ENCODE measurements at places on chromosomes 5 and 9.
A peak's percentile ranks its signal among the peaks of the same experiment; 100 is the strongest.

DNA sequence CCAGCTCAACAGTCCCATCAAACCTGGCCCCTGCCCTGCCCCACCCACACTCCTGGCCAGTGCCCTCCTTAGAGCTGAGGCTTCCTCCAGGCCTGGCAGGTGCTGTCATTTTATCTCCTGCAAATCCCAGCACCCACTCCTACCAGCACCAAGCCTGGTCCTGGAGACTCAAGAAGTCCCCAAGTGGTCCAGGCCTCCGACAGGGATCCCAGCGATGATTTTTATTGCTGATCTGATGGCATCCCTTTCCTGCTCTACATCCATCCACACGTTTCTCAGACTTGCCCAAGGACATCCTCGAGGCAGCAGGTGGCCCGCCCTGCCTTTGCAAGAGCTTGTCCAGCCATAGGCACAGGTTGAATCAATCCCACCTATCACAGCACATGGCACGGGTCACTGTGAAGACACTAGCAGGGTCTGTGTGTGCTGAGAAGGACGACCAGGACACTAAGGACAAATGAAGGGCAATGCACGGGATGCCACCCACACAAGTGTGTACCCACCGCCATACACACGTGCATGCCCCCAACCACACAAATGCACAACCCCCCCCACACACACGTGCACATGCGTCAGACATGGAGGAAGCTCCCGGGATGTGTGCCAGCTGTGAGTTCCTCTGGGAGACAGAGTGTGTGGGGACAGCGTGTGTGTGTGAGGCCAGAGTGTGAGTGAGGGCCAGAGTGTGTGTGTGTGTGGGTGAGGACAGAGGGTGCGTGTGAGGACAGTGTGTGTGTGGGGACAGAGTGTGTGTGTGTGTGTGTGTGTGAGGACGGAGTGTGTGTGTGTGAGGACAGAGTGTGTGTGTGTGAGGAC, 62.4 kb upstream of the UBAC1 start:
- H3K4me1 ChIP-seq = peaks cover 10% of the 10 kb centered on the region
- no peak for DNase-seq
- H3K4me3 ChIP-seq = no peak overlapping the region

DNA sequence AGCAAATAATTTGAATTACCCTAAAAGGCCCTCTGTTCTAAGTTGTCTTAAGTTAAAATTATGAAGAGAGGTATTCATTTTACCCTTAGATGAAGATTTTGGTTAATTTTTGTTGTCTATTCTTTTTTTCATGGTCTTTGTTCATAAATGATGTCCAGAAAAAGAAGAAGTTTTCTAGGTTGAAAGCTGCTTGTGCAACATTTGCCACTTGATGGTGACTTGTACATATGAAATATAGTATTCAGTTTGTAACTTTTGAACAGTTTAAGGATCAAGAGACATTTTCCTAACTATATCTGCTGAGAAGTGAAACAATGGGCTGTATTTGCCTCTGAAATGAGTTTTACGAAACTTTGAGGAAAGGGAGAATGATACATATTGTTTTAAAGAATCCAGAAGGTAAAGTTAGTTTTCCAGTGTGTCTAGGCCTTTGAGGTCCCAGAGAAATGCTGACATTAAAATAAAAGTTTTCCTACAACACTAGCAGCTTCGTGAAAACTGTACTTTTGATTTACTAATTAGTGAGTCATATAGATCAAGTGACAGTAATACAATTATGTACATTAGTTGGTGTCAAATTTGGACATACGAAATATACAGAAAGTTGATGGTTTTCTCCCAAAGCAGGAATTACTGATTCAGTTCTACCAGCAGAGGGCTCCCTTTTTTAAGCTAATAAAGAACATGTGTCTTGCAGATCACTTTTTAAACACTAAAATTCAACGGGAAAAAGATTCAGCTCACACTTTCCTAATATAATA, 70.5 kb downstream of the PIK3R1 start:
- H3K27me3 ChIP-seq = no peaks in the 10 kb centered on the region
- no peak for DNase-seq
- peaks cover 43% of the 10 kb centered on the region for H3K4me1 ChIP-seq
- H3K36me3 ChIP-seq = peaks cover 36% of the 10 kb centered on the region
- H3K27ac ChIP-seq = peak overlapping the region; percentile 91
- H3K4me3 ChIP-seq = no peak overlapping the region

DNA sequence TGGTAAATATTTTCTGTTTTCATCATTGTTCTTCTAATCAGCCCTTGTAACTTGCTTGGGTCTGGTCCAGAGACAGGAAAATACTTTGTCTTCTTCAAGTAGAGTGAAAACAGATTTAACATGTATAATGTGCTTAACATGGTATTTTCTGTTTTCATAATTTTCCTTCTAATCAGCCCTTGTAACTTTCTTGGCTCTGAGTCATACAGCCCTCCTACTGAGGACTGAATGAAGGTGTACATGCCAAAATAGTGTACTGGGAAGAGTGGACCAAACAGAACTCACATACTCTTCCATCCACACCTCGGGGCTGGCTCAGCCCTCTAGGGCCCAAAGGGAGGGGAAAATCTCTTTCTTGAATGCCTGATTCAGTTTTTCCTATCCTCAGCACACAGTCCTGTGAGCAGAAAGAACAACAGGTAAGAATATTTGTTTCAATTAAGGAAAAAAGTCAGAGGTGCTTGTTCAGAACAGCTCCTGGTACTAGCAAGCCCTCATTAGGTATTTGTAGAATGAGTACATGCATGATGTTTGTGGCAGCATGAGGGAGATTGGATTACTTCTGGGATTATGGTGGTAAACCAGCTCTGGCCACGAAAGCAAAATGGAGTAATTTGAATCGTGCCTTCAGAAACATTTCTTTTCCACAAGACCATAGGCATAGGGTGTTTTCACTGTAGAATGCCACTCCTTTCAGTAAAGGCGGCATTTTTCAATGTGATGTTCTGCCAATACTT, 24.2 kb upstream of the MACIR start:
- H3K36me3 ChIP-seq = no peaks in the 10 kb centered on the region
- no peak overlapping the region for H3K4me3 ChIP-seq
- no peaks in the 10 kb centered on the region for H3K27me3 ChIP-seq
- H3K27ac ChIP-seq = no peak overlapping the region

DNA sequence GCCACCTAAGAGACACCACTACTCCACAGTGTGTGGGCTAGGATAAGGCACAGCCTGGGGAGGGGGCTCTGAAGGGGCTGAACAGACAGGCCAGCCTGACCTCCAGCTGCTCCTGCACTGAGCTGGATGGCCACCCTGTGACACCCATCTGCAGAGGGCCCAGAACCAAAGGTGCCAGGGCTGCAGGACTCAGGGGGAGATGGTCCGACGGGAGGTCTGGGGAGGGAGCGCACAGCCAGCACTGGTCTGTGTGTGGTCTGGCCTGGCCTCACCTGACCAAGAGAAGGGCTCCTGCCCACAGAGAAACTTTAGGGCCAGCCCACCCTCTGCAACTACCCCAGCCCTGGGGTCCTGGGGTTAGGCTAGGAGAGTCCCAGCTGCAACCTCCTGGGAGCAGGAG, 789 bp downstream of the LTC4S start:
- peak overlapping the region; percentile 75 for H3K4me3 ChIP-seq
- no peak for DNase-seq
- peaks cover 25% of the 10 kb centered on the region for H3K36me3 ChIP-seq

- H3K4me1 ChIP-seq = peaks cover 4% of the 10 kb centered on the region
- no peak for DNase-seq
- no peaks in the 10 kb centered on the region for H3K27me3 ChIP-seq
- H3K27ac ChIP-seq = no peak overlapping the region
Observed at GRCh38 chr9:83336706-83337105, 201.5 kb downstream of the FRMD3 start.

DNA sequence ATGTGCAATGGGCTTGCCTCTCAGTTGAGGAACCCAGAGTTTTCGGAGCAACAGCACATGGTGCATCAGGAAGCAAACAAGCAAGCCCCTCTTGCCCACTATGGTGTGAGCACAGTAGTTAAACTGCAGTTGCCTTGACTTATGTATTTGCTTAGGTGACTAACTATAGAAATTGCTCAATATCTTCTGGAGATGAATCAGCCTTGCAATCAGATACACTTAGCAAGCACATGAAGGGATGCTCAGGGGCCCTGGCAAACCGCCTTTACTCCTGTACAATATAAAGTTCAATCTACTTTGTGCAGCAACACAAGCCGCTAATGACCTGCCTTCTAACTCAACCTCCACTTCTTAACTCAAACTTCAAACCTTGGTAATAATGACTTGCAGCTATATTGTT, 581.7 kb upstream of the RIOK2 start:
- no peaks in the 10 kb centered on the region for H3K36me3 ChIP-seq
- no peak overlapping the region for H3K4me3 ChIP-seq
- H3K4me1 ChIP-seq = no peaks in the 10 kb centered on the region
- H3K27me3 ChIP-seq = no peaks in the 10 kb centered on the region

DNA sequence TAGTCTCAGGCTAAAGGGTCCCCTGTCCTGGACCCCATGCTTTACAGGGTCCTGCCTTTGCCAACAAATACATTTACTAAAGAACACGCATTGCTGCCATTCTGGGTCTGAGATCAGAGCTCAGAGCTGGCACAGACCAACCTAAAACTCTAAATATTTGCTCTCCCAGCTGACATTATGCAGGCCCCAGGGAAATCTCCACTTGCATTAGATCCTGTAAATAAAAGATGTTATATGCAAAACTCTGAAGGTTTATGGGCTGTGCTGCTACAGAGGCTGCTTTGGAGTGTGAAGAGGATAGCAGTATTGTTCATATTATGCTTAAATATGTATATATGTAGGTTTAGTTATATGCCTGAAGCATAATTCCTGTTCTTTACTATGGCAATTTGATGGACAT, 35.9 kb upstream of the RANBP3L start:
- H3K4me1 ChIP-seq = no peaks in the 10 kb centered on the region
- no peak overlapping the region for H3K27ac ChIP-seq
- no peak for DNase-seq
- no peak overlapping the region for H3K4me3 ChIP-seq
- no peaks in the 10 kb centered on the region for H3K27me3 ChIP-seq

GRCh38 chr9:125988479-125989050, 241.4 kb downstream of the PBX3 start:
- no peaks in the 10 kb centered on the region for H3K27me3 ChIP-seq
- no peak overlapping the region for H3K4me3 ChIP-seq
- no peaks in the 10 kb centered on the region for H3K4me1 ChIP-seq
- H3K27ac ChIP-seq = no peak overlapping the region
- peak; percentile 56 for DNase-seq

DNA sequence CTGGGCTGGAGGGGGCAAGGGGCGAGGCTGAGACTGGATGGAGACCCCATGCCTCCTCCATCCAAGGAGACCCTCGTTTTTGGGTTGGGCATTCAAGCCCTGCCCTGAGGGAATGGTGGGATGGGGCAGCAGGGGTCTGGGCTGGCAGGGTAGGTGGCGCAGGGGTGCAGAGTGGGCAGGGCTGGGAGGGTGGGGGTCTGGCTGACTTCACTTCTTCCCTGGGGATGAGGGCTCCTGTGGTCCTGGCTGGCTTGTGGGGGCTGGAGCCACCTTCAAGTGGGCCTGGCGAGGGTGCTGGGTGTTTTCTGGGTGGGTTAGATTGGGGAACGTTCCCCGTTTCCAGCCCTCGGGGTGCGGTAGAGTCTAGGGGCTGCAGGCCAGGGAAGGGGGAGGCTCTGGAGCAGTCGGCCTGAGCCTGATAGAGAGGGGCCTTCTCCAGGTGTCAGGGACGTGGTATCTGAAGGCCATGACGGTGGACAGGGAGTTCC, 412 bp downstream of the LCN1 start:
- no peak overlapping the region for H3K27ac ChIP-seq
- no peak overlapping the region for H3K4me3 ChIP-seq
- peak; percentile 1 for DNase-seq
- H3K36me3 ChIP-seq = no peaks in the 10 kb centered on the region

GRCh38 chr5:37738057-37738691, 101.7 kb downstream of the GDNF start:
- H3K36me3 ChIP-seq = no peaks in the 10 kb centered on the region
- H3K27ac ChIP-seq = peak overlapping the region; percentile 37
- H3K4me1 ChIP-seq = peaks cover 4% of the 10 kb centered on the region
- H3K27me3 ChIP-seq = no peaks in the 10 kb centered on the region
- no peak overlapping the region for H3K4me3 ChIP-seq
- DNase-seq = no peak

DNA sequence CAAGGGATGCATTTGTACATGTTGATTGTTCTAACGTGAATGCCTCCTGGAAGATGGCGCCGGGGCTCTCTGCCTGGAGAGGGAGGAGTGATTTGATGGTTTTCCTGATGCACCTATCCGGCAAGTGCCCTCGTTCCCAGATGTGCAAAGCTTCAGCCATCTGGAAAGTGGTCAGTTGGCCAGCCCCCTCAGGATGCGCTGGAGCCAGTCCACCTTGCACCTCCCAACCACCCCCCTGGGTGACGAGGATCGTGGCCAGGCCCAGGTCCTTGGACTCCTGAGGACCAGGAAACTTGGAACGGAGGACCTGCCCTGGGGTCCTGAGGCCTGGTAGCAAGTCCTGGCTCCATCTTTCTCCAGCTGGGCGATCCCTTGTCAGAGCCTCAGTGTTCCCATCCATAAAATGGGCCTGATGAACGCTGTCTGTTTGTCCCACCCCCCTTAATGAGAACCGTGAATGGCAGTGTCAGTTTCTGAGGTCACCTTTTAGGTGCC, 23.6 kb upstream of the RNU6ATAC start:
- H3K36me3 ChIP-seq = no peaks in the 10 kb centered on the region
- H3K4me1 ChIP-seq = peaks cover 4% of the 10 kb centered on the region
- H3K27ac ChIP-seq = no peak overlapping the region
- H3K4me3 ChIP-seq = no peak overlapping the region
- H3K27me3 ChIP-seq = no peaks in the 10 kb centered on the region
